ENCODE measurements at places on chromosomes 1 and 21.

- H3K4me3 ChIP-seq = no peak overlapping the region
- no peaks in the 10 kb centered on the region for H3K36me3 ChIP-seq
- peaks cover 9% of the 10 kb centered on the region for H3K4me1 ChIP-seq
- no peak overlapping the region for H3K27ac ChIP-seq
- no peaks in the 10 kb centered on the region for H3K27me3 ChIP-seq
- DNase-seq = no peak
Observed at GRCh38 chr1:219924342-219924741, 4.0 kb downstream of the SLC30A10 start.

GRCh38 chr1:245118806-245119205 lies 36.0 kb upstream of the KIF26B start:
- DNase-seq = no peak
- H3K36me3 ChIP-seq = no peaks in the 10 kb centered on the region
- H3K27me3 ChIP-seq = no peaks in the 10 kb centered on the region
- no peak overlapping the region for H3K27ac ChIP-seq

GRCh38 chr1:3817138-3817740 lies 20.9 kb upstream of the LRRC47 start:
- H3K4me1 ChIP-seq = no peaks in the 10 kb centered on the region
- H3K4me3 ChIP-seq = no peak overlapping the region
- H3K27me3 ChIP-seq = no peaks in the 10 kb centered on the region
- H3K27ac ChIP-seq = no peak overlapping the region

DNA sequence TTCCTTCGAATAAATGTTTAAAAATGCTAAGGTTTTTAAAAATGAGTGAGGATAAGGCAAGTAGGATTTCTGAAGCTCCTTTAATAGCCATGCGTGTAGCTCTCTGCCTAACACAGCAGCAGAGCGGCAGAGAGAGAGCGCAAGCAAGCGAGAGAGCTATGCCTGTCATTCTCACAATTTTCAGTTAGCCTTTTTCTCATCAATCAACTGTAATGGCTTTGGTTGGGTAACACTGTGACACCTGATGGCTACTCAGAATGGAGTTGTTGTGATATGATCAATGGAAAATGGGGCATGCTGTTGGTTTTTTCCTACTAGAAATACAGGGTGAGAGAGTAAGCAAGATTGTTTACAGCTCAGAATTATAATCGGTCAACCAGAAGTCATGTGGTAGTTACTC lies 198.4 kb downstream of the RPS6KC1 start:
- no peak overlapping the region for H3K27ac ChIP-seq
- no peak overlapping the region for H3K4me3 ChIP-seq
- no peaks in the 10 kb centered on the region for H3K36me3 ChIP-seq
- H3K27me3 ChIP-seq = no peaks in the 10 kb centered on the region

DNA sequence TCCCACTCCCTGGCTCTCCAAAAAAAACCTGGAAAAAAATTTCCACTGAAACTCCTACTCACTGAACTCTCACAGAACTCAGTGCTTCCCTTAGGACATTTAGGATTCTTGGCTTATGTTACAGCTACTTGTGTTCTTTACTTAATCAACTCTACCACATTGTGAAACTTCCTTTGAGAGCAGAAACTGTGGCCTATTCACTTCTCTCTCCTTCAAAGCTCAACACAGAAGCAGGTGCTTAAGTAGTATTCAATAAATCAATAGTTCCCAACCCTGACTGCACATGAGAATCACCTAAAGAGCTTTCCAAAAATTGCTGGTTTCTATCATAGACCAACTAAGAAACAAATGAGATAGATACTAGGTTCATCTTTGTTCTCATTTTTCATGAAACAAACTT lies 67.9 kb upstream of the DMRTA2 start:
- no peaks in the 10 kb centered on the region for H3K27me3 ChIP-seq
- no peaks in the 10 kb centered on the region for H3K4me1 ChIP-seq
- H3K4me3 ChIP-seq = no peak overlapping the region
- H3K36me3 ChIP-seq = no peaks in the 10 kb centered on the region
- DNase-seq = no peak

All from B cell (primary cell).